ENCODE measurements at places on chromosomes 12 and 14. TPM values are rescaled to one million over a fixed set of nuclear protein-coding genes. Genes with fewer than 3 reads are reported as not detected.

DNA sequence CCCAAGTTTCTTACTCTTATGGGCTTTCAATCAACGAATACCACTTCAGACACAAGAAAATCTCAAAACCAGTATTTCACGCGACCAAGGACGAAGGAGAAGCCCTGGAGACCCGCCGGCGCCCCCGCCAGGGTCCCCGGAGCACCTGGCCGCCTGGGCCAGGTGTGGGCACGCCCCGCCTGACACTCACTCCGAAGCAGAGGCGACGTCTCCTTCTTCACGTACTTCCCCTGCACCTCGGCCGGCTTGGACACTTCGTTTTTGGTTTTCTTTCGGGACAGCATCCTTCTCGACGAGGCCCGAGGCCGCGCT, 466 bp downstream of the SAV1 start:
- peak; percentile 17 for DNase-seq

DNA sequence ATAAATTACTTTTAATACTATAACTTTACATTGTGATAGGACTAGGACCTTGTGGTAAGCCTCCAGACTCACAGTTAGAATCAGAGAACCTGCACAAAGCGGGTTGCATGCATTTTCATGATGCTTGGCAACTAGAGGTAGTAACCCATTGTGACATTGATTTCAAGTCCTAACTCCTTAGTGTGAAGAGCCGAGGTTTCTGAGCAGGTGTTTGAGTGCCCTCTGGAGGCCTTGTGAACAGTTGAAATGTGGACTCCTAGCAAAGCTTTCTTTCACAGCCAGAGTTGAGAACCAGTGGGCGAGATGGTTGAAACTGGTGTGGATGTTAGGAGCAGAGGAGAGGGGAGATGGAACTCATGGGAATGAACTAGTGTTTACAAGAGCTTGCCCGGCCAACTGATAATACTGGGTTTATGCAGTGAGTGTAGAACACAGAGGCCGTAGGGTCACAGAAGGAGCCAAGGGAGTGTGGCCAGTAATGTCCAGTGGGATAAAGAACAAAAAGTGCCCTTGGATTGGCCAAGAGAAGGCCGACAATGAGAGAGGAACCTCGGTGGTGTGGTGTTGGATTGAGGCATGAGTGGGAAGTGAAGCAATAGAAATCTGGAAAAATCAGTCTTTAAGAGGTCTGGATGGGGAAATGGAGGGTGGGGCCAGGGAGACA, 10.9 kb downstream of the ZNF664 start:
- peak; percentile 83 for DNase-seq

DNA sequence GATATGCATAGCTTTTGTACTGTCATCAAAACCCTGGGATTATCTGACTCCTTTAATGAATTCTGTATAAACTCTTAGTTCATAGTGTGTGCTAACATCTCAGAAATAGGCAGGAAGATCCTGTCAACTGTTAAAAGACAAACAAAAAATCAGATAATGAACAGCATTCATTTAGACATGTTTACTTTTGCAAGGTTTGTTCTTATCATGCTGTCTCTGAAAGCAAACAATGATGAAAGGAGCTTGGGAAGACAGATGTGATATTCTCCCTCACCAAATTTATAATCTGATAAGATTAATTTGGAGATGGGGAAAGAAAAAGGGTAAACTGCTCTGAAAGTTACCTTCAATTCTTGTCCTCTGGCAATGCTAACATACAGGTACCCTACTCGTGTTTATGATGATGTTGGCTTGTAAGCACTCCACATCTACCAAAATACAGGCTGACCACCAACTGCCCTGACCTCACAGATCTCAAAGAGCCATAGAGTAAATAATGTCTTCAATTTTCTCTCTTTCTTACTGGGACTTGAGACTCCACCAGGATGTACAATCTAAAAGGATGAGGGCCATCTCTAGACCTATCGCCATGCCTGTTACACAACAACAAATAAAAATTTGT, 233.8 kb downstream of the SSPN start:
- DNase-seq, result no peak

- no peak for DNase-seq
Observed at GRCh38 chr12:25806271-25806670, 152.2 kb upstream of the RASSF8 start.

DNA sequence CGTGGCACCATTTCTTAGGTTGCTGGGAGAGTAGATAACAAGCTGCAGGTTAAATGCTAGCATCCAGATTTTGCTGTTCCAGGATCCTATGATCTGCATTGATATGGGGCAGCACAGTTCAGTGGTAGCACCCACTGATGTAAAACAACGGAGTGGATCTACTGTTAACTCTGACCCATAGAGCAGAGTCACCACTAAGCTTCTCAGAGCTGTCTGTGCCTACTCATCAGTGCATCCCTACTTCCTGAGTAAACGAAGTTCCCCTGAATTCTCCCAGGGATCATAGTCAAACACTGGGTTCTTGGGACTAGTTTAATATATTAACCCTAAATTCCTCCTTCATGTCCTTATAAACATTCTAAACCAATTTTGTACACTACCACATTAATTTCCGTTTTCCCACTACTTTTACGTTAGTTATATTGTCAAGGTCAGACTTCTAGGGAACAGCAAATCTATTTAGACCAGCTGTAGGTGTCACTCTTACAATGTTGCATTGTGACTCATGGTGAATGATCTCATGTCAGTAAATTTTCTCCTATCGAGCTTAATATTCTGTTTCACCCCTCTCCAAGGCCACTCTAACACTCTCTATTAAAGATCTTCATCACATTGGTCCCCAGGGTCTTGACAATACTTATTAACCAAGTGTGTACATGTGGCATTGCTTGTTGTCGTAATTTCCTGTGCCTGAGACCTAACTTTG, 10.3 kb downstream of the RERGL start:
- no peak for DNase-seq

DNA sequence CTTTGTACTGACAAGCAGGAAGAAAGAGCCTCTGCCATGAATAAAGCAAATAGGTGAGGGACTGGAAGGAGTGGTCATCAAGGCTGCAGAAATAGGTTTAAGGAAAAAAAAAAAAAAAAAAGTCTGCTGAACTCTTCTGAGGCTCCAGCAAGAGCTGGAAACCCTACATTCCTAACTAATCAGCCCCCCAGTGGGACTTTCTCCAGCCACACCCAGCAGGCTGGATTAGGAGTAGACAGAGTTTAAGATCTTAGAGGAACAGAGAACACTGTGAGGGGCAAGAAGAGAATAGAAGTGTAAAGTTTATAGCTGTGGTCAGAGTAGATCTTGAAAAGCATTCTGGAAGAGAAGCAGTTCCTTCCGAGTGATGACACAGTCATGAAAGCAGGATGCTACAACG, 66.4 kb downstream of the ATXN2 start:
- no peak for DNase-seq

GRCh38 chr12:62910549-62911169, 24.3 kb downstream of the PPM1H start:
- DNase-seq, result no peak

GRCh38 chr12:49882851-49883464, 20.7 kb downstream of the FAIM2 start:
- no peak for DNase-seq

DNA sequence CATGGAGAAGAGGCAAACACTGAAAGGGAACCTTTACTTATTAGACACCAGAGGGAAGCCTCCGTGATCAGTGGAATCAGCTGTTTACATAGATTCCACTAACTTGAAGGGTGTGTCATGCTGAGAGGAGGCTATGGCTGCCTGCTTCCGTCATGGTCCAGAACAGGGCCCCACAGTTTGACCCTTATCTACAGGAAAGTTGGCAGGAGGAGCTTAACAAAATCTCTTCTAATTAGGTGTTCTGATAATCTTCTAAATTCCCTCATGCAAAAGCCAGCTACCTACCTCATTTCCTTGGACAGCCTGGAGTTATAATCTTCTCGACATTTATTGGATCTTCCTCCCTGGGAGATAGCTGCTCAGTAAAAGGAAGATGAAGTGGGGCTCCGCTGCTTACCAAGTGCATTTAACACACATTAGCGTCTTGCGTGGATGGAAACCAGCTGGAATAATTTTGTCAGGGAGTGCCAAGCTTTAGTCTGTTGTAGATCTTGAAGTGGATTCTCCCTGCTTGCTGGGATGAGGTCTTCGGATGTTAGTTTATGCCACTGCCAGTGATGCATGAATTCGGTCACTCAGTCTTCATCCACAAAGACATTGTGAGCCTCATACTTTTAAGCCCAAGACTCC, 171.0 kb downstream of the PAH start:
- DNase-seq, result no peak

GRCh38 chr12:105705765-105706164, 375.3 kb downstream of the C12orf75 start:
- DNase-seq, result no peak

- DNase-seq, result no peak
Observed at GRCh38 chr12:106205208-106206069, 42.4 kb downstream of the CKAP4 start.

DNA sequence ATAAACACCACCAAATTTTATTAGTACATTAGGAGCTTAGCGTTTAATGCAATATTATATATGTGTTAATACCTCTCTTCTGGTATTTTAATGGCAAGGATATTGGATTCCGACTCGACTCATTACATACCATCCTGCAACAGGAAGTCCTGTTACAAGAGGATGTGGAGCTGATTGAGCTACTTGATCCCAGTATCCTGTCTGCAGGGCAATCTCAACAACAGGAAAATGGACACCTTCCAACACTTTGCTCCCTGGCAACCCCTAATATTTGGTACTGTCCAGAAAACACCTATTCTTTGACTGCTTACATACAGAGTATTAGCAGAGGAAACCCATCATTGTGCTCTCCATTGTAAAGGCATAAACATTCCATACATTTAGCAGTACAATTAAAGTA, 45.2 kb downstream of the VEZT start:
- no peak for DNase-seq

GRCh38 chr14:103304706-103305105, 29.3 kb upstream of the EIF5 start:
- DNase-seq, result no peak

DNA sequence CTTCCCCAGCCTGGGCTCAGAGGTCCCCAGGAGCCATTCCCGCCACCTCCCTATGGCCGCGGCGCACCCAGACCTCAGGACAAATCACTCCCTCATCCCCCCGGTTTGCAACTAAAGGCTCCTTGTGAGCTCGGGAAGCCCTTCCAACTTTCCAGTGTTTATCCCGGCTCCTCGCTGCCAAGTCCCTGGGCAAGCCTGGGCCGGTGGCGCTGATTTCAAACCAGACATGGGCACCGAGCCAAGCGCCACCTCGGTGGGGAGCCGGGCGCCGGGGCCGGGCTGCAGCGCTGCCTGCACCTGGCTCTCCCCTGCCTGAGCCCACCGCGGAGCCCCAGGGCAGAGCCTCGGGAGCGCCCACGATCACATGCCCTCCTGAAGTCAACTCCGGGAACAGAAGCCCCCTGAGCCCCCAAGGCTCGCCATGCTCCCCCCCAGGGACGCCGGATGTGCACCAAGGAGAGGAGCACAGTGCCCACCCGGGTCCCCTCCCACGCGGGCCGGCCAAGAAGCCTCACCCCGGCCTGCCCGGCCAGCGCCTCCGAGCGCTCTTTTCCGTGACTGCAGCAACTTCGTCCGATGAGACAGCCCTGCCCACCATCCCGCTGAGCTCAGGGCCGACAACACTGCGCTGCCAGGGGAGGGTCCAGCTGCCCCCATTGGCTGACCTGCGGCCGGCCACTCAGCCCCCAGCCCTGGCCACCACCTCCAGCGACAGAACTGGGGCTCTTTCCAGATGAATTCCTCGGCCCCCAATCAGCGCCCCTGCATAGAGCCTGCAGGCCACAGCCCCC, 50.0 kb downstream of the NCOR2 start:
- no peak for DNase-seq

DNA sequence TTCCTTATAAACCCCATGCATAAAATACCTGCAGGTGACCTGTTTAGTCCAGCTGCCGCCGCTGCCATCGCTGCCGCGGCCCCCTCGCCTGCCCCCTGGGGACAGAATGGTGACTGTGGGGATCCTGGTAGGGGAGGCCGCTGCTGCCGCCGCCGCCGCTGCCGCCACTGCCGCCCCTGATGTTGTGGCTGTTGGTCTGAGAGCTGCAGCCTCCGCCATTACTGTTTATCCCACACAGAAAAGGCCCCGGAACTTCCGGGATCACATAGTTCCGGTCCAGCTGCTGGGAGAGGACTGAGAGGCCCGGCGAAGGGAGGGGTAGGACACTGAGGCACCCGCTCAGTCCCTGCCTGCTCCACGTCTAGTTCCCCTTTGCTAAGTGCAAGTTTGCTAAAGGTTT, 244.9 kb downstream of the C12orf50 start:
- no peak for DNase-seq

GRCh38 chr12:19482551-19483109, 43.3 kb downstream of the AEBP2 start:
- peak; percentile 6 for DNase-seq

DNA sequence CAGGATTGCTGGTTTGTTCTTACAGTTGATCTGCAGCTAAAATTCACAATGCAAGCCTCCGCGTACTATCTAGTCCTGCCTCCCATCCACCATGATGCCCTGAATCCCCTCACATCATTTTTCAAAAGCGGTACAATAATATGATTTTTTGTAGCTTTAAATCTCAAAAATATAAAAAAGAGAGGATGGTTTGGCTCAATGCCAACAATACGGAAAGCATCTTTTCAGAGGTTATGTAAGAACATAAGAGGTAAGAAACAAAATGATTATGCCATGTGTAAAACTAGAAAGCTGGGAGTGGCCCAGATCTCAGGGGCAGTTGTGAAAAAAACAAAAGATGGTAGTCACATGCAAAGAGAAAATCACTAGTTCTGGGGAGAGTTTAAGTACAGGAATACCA, 24.0 kb upstream of the ZDHHC17 start:
- DNase-seq, result no peak

DNA sequence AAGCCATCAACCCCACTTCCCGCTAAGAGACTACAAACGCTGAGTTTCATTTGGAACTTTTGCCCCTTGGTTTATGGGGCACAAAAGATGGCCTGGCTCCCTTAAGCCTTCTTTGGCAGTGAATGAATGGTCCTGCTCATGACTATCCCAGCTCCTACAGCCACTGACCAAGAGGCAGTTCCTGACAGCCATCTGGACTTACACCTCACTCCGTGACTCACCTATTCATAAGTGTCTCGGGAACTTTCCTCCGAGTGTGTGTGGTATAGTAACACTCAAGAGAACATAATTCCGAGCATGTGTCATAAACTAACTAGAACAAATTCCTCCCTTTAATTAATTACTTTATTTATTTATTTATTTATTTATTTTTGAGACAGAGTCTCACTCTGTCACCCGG, 51.9 kb upstream of the NUDT4 start:
- DNase-seq, result no peak

MARK3 gene
- total RNA-seq, result 107 TPM

HAL gene
- total RNA-seq, result 0.95 TPM

MSI1 gene
- not detected for total RNA-seq

PCNX1 gene
- 87.6 TPM for total RNA-seq

TEX52 gene
- total RNA-seq, result not detected

TAS2R19 gene
- total RNA-seq, result 0.71 TPM

FGD4 gene
- 0.25 TPM for total RNA-seq

ZDHHC22 gene
- not detected for total RNA-seq

LMO3 gene
- not detected for total RNA-seq

OR6C2 gene
- total RNA-seq, result not detected
